NCI-H146 (cell line): ENCODE measurements at places on chromosomes 3 and 15.

DNA sequence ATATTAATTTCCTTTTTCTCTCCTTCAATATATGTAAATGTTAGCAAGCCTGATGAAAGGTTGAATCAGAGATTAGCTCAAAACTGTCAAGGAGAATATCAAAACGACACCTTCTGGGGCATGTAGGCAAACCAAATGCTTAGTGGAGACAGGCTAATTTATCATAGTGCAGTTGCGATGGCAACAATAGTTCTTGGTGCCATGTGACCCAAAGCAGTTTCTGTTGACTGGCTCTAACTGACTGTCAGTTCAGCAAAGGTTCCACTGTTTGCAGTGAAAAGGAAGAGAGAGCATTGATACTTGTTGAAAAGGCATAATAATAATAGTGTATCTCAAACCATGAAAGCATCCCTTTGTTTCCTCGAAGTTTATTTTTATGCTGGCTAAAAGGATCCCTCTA is 513.9 kb downstream of the NLGN1 start:
- peak; percentile 88 for DNase-seq

- DNase-seq, result peak; percentile 74
Observed at GRCh38 chr3:112101916-112102315, 15.7 kb downstream of the C3orf52 start.

DNA sequence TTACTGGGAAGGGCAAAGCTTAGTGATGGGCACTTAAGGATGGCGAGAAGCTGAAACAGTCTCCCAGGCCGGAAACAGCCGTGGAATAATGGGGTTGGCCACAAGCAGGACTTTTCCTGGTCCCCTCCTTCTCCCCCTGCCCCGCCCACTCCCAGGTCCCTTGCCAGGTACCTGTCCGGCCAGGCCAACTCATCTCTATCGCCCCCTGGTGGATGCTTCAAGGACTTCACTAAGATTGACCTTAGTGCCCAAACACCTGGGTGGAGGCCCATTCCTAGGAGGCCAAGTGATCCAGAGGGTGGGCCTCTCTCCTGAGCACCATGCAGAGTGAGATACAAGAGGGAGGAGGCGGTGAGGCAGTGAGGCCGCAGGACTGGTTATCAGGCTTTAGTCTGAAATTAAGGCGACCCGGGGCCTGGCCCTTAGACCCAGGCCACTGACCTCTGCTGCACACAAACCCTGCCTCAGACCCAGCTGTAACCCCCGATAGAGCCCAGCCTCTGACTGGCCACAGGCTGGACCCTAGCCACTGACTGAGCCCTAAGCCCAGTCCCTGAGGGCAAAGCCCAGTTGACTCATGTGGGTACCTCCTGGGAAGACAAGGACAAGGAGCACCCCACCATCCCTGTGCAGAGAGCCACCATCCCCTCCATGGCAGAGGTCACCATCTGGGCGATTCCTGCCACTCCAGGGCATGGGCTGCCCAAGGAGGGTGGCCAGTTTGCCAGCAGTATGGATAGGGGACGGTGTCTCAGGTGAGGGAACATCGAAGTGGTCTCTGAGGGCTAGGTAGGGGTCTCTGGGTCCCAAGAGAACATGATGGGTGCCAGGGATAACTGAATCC is 37.6 kb downstream of the VIPR1 start:
- DNase-seq, result peak; percentile 62

GRCh38 chr15:73691396-73691795 is 7.2 kb downstream of the CD276 start:
- DNase-seq, result no peak

- DNase-seq, result no peak
Observed at GRCh38 chr15:79157631-79158592, 67.3 kb upstream of the RASGRF1 start.

- no peak for DNase-seq
Observed at GRCh38 chr15:57045741-57046382, 127.4 kb downstream of the TCF12 start.
